ENCODE measurements at places on chromosomes 12 and 14.

- H3K27ac ChIP-seq, result no peak overlapping the region
- no peaks in the 10 kb centered on the region for H3K4me1 ChIP-seq
- H3K36me3 ChIP-seq, result no peaks in the 10 kb centered on the region
- DNase-seq, result no peak
These were observed 129.3 kb upstream of the LMNTD1 start for GRCh38 chr12:25682421-25682820.

DNA sequence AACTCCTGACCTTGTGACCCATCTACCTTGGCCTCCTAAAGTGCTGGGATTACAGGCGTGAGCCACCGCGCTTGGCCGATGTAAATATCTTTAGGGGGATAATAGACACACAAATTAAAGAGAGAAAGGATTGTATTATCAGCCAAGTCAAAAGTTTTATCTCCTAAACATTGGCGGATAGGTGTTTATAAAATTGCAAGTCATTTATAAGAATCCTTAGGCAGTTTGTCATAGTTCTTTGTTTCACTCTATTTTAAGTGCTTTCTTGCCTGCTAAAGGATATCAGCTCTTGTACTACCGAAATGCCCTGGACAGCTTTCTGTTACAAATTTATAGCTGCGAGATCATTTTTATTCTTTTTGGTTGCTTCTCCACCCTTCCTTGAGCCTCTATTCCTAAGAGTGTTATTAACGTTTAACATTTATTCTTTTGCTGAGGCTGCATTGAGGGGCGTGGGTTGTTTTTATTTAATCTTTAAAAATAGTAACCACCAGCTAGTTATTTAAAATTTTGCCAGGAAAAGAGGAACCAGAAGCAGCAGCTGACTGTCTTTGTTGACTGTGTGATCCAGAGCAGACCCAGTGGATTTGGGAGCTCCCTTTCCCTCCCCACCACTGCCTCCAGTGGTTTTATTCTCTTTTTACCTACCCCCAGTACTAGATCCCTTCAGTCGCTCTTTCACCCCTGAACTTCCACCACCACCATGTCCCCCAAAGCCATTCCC is 106.4 kb downstream of the DIP2B start:
- H3K36me3 ChIP-seq, result no peaks in the 10 kb centered on the region
- no peak for DNase-seq
- H3K27me3 ChIP-seq, result no peaks in the 10 kb centered on the region
- H3K4me1 ChIP-seq, result no peaks in the 10 kb centered on the region
- H3K27ac ChIP-seq, result no peak overlapping the region

- no peaks in the 10 kb centered on the region for H3K27me3 ChIP-seq
- H3K36me3 ChIP-seq, result peaks cover 55% of the 10 kb centered on the region
- DNase-seq, result no peak
- no peak overlapping the region for H3K27ac ChIP-seq
- H3K4me1 ChIP-seq, result no peaks in the 10 kb centered on the region
These were observed 50.4 kb downstream of the DICER1 start for GRCh38 chr14:95106971-95107370.

DNA sequence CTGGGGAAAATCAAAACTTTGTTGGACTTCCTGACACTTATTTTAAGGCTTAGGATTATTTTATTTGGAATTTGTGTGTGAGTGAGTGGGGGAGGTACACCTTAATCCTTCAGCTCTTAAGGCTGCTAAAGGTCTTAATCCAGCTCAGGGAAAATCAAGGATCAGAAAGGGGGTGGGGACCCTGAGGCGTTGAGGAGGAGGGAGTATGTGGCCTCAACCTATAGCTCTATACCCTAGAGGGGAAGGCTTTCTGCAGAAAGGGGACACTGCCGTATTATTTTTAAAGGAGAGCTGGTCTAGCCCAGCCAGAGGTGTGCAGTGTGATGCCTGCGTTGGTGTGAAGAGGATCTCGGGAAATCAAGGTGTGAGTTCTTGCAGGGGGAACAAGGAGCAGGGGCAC is 20.0 kb downstream of the IRF2BPL start:
- DNase-seq, result no peak
- peaks cover 9% of the 10 kb centered on the region for H3K4me1 ChIP-seq
- H3K36me3 ChIP-seq, result no peaks in the 10 kb centered on the region
- H3K27me3 ChIP-seq, result peaks cover 17% of the 10 kb centered on the region

GRCh38 chr14:93120517-93120916 is 4.8 kb upstream of the ITPK1 start:
- no peaks in the 10 kb centered on the region for H3K27me3 ChIP-seq
- no peaks in the 10 kb centered on the region for H3K36me3 ChIP-seq
- no peak overlapping the region for H3K27ac ChIP-seq
- no peak for DNase-seq
- H3K4me1 ChIP-seq, result peaks cover 9% of the 10 kb centered on the region
- H3K4me3 ChIP-seq, result no peak overlapping the region

DNA sequence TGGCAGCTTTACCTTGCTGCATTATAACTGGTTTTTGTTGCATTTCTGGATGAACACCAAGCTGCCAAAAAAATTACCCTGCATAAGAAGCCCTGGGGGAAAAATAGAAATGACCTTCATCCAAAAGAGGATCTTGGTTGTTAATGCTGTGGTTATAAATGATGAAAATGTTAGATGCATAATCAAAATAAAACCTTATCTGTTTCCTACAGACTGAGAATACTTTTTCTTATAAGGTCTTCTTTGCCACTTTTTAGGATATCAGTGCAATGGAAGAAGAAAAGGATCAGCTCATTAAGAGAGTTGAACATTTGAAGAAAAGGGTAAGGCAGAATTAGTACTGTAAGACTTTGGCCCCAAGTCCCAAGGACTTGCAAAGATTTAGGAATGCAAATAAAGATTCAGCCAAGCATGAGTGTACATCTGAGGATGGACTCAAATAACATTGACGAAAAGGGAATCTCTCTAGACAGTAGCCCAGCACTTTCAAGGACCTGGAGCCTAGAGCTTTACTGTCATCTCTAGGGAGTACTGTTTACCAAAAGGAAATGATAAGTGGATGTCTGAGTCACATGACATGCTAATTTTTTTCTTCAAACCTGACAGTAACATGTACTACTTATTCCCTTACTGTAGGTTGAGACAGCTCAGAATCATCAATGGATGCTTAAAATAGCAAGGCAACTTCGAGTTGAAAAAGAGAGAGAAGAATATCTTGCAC is 10.7 kb downstream of the IFT81 start:
- peaks cover 2% of the 10 kb centered on the region for H3K36me3 ChIP-seq
- no peak for DNase-seq
- H3K4me3 ChIP-seq, result no peak overlapping the region
- no peaks in the 10 kb centered on the region for H3K27me3 ChIP-seq
- H3K4me1 ChIP-seq, result peaks cover 8% of the 10 kb centered on the region

- peaks cover 43% of the 10 kb centered on the region for H3K4me1 ChIP-seq
- H3K4me3 ChIP-seq, result no peak overlapping the region
- no peak for DNase-seq
- no peaks in the 10 kb centered on the region for H3K27me3 ChIP-seq
- H3K27ac ChIP-seq, result peak overlapping the region; percentile 40
These were observed 10.8 kb upstream of the GYS2 start for GRCh38 chr12:21615431-21615830.

DNA sequence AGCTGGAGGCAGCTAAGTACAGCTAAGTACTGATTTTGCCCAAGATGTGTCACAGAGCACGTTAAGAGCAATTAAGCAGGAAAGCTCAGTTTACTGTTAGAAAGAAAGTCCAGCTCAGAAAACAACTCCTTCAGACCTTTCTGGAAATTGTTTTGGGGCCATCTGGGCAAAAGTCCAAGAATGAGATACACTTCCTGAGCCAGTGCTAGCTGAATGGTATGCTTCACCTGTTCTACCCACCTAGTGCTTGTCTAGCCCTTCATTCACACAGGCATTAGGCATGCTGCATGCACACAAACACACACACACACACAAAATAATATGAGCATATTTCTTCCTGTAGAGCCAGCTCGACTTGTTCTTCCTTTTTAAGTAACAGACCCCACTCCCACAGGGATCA is 6.6 kb upstream of the IKZF4 start:
- no peak for DNase-seq
- no peaks in the 10 kb centered on the region for H3K27me3 ChIP-seq
- no peak overlapping the region for H3K4me3 ChIP-seq
- H3K27ac ChIP-seq, result no peak overlapping the region

GRCh38 chr14:96197163-96197852 is 7.3 kb upstream of the BDKRB2 start:
- H3K36me3 ChIP-seq, result no peaks in the 10 kb centered on the region
- H3K4me3 ChIP-seq, result no peak overlapping the region
- peaks cover 13% of the 10 kb centered on the region for H3K4me1 ChIP-seq
- DNase-seq, result no peak

GRCh38 chr12:82279536-82280058 is 78.6 kb downstream of the CCDC59 start:
- no peaks in the 10 kb centered on the region for H3K27me3 ChIP-seq
- no peaks in the 10 kb centered on the region for H3K36me3 ChIP-seq
- no peak overlapping the region for H3K27ac ChIP-seq
- no peak for DNase-seq

- no peaks in the 10 kb centered on the region for H3K36me3 ChIP-seq
- H3K4me1 ChIP-seq, result peaks cover 27% of the 10 kb centered on the region
- no peak for DNase-seq
- no peak overlapping the region for H3K27ac ChIP-seq
These were observed 1217.9 kb downstream of the VRK1 start for GRCh38 chr14:98014851-98015615.

DNA sequence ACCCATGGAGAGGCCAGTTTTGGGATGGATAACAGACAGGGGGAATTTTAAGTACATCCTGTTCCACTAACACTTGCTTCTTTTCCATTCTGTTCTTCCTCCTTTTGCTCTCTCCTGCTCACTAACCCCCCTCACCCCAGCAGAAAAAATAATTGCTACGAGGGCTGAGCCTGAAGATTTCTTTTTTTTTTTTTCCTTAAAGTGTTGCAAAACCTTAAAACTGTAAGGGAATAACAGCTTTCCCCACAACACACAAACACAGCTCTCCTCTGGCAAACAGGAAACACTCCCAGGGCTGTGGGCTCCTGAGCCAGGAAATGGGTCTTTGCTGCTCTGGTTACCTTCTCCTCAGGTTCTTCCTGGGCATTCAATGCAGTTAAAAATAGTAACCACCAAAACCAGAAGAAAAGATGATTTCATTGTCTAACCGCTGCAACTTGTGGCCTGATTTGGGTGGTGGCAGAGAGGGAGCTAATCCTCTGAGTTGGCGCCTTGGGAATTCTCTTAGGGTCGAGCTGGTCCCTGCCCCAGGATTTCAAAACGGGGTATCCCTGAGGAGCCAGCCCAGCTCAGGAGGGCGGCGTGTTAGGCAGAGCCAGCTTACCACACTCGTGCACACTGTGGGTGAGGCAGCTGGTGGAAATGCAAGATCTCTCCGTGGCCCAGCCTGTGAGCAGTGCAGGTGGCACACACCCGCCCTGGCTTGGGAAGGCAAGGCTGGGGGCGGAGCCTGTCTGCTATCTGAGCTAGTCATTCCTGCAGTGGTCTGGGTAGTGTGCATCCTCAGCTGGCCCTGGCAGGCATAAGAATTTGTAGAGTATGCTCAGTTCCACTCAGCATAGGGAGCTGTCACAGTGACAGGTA is 17.1 kb upstream of the EMP1 start:
- peak; percentile 81 for DNase-seq
- peaks cover 8% of the 10 kb centered on the region for H3K36me3 ChIP-seq
- H3K27ac ChIP-seq, result peak overlapping the region; percentile 89

GRCh38 chr14:20530771-20531571 is 25.6 kb downstream of the RNASE10 start:
- H3K36me3 ChIP-seq, result no peaks in the 10 kb centered on the region
- DNase-seq, result peak; percentile 77
- no peak overlapping the region for H3K27ac ChIP-seq
- H3K4me3 ChIP-seq, result no peak overlapping the region
- peaks cover 37% of the 10 kb centered on the region for H3K27me3 ChIP-seq

- peak; percentile 57 for DNase-seq
- H3K36me3 ChIP-seq, result no peaks in the 10 kb centered on the region
- no peak overlapping the region for H3K4me3 ChIP-seq
- H3K27ac ChIP-seq, result no peak overlapping the region
These were observed 28.8 kb downstream of the SPRING1 start for GRCh38 chr12:116708826-116709756.

- H3K27me3 ChIP-seq, result peaks cover 6% of the 10 kb centered on the region
- H3K27ac ChIP-seq, result no peak overlapping the region
- DNase-seq, result no peak
- no peaks in the 10 kb centered on the region for H3K4me1 ChIP-seq
These were observed 105.3 kb downstream of the SLC6A15 start for GRCh38 chr12:84807249-84807648.

- no peaks in the 10 kb centered on the region for H3K27me3 ChIP-seq
- peak overlapping the region; percentile 89 for H3K27ac ChIP-seq
- DNase-seq, result no peak
- H3K4me3 ChIP-seq, result no peak overlapping the region
- H3K4me1 ChIP-seq, result peaks cover 95% of the 10 kb centered on the region
- H3K36me3 ChIP-seq, result peaks cover 58% of the 10 kb centered on the region
These were observed 153.3 kb downstream of the PRKCH start for GRCh38 chr14:61474701-61475100.

GRCh38 chr14:20794644-20795369 is 7.8 kb downstream of the RNASE1 start:
- no peak overlapping the region for H3K4me3 ChIP-seq
- no peak for DNase-seq

DNA sequence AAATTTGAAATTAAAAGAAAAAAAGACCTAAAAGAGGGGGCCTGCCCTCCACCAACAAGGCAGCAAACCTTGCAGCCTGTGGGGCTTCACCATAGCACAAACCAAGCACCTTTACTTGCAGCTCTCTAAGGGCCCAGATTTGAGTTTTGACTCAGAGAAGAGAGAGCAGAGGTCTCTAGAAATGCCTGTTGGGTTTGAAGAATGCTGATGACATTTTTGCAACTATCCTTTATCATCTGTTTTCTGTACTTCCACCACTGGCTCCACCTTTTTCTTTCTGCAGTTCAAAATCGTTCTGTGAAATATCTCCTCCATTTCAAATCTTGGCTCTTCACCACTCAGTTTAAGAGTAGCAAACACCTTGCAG is 83.8 kb upstream of the HMGA2 start:
- H3K4me1 ChIP-seq, result peaks cover 8% of the 10 kb centered on the region
- DNase-seq, result no peak
- H3K4me3 ChIP-seq, result no peak overlapping the region
- H3K27me3 ChIP-seq, result peaks cover 23% of the 10 kb centered on the region

DNA sequence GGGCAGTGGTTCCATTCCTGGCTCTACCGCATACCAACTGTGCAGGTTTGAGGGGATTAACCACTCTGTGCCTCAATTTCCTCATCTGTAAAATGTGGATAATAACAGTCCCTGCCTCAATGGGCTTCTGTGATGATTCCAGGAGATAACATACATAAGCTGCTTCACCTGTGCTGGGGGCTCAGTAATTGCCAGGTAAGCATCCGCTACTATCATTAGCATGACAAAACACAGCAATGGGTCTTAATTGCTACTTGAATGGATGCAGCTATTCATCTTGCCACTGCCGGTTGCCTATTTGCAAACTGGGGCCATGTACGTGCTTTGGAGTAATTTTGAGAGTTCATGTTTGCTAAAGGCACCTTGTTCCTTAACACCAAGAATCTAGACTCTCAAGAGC is 132.6 kb downstream of the TMEM132D start:
- H3K4me1 ChIP-seq, result no peaks in the 10 kb centered on the region
- H3K27me3 ChIP-seq, result no peaks in the 10 kb centered on the region
- no peaks in the 10 kb centered on the region for H3K36me3 ChIP-seq
- H3K4me3 ChIP-seq, result no peak overlapping the region
